SK-N-MC (cell line): ENCODE measurements at places on chromosomes 2 and 18.

GRCh38 chr2:219844401-219845091 lies 217.1 kb downstream of the SLC4A3 start:
- no peak for DNase-seq

- DNase-seq = no peak
Observed at GRCh38 chr2:149768320-149768799, 180.8 kb upstream of the MMADHC start.

GRCh38 chr2:150011161-150011730 lies 423.7 kb upstream of the MMADHC start:
- DNase-seq = no peak

GRCh38 chr2:172334988-172335387 lies 92.4 kb upstream of the ITGA6 start:
- no peak for DNase-seq

- no peak for DNase-seq
Observed at GRCh38 chr2:216539791-216540241, 41.2 kb downstream of the RPL37A start.

DNA sequence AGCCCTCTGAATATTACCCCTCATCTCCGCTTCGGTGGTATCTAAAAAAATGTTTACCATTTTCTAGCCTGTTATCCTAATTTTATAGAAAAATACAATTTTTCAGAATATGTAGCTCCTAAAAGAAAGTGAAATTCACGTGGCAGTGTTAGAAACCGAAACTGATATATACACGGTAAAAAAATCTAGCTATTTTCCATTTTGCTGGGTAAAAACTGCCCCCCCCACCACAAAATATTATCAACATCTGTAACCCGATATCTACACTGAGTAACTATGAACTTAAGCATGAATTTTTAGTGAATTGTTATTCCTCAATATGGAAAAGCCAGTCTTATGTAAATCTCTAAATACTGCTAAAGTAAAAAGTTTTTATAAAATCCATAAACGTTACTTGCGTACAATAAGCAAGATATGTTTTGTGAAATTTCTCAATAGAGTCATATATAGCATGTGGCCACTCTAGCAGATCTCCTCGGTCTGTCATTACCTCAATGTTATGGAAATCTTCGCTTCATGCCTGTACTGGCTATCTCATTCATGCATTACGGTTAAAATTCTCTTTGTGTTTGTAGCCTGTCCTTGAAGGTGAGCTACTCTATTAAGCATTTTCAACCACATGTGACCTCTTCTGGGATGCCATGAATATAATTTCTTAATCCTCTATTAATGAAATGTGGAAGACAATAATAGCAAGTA lies 524.2 kb downstream of the TRIB2 start:
- no peak for DNase-seq

GRCh38 chr18:51149670-51150069 lies 47.8 kb downstream of the MEX3C start:
- DNase-seq = no peak

- DNase-seq = no peak
Observed at GRCh38 chr2:168495524-168495923, 39.5 kb downstream of the CERS6 start.

DNA sequence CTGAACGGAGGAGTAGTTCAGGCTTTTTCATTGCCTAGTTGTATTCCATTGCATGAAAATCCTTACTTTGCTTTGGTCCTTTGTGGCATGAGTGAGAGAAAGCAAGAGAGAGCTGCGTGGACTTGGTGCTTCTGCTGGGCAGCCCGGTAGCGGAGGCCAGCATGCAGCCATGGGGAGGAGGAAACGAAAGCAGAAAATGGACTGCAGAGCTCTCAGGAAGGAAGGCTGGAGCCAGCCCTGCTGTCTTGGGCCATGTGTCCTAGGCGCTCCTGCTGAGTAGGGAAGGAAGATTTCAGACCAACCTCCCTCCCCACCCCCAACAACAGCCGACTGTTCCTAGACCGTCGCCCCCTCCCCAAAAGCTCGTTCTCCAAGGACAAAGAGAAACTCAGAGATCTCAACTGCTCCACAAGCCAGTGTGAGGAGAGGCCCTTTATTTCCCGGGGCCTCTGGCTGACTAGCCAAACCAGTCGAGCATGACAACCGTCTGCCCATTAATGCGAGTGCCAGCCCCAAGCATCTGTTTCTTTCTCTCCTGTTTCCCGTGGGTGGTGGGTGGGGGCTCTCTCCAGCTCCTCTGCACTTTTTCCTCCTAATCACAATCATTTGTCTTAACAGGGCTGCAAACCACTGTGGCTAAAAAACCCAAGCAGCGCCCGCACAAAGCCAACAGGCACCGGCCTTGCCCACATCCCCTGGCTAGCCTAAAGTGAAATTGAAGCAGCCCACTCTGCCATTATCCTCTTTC lies 66.8 kb upstream of the FZD7 start:
- DNase-seq = no peak

GRCh38 chr2:24512404-24512803 lies 21.4 kb downstream of the NCOA1 start:
- no peak for DNase-seq

DNA sequence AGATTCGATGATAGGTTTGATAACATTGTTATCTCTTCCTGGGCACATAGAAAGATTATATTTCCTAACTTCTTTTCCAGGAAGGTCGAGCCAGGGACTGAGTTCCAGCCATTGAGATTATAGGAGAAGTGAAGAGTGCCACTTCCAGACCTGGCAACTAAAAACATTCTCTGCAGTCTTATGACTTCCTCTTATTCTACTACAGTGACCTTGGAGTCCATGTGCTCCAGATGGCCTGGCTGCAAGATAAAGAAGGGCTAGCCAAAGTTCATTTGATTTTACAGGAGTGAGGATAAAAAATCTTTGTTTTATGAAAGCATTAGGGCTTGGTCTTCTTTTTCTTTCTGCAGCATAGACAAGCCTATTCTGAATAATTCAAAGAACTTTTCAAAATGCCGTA lies 363.0 kb downstream of the FSIP2 start:
- DNase-seq = no peak

DNA sequence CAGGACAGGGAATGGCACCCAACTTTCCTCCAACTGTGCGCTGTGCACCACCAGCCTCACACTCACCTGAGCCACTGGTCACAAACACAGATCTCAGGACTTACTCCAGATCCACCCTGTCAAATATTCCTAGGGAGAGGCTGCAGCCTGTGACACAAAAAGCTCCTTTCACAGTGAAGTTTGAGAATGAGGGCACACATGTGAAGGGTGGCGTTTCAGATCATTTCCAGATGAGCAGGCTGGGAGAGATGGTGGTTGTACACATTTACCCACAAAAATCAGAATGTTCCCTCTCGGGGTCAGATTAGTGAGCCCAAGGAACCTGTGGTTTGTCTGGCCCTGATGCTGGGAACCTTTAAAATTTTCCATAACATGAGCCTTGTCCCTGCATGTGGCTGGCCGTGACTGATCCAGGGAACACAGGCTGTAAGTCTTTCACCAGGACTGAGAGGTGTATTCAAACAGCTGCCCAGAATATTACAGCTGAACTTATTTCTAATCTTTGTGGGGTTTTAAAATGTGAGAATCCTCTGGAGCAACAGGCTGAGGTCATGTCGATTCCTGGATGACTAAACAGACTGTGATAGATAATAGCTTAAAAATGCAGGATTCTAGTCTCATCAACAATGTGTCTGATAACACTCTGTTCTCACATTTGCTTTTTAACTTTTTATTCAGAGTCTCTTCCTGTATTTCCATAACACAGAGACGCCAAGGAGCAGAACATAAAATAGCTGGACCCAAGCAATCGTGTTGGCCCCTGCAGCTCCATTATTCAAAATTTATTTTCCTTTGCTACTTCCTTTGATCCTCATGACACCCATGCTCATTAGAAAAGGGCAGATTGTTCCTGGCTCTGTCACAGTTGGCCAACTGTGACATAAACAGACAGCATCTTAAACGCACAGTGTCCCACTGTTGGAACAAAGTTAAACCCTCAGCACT lies 35.5 kb downstream of the IL1R2 start:
- no peak for DNase-seq

DNA sequence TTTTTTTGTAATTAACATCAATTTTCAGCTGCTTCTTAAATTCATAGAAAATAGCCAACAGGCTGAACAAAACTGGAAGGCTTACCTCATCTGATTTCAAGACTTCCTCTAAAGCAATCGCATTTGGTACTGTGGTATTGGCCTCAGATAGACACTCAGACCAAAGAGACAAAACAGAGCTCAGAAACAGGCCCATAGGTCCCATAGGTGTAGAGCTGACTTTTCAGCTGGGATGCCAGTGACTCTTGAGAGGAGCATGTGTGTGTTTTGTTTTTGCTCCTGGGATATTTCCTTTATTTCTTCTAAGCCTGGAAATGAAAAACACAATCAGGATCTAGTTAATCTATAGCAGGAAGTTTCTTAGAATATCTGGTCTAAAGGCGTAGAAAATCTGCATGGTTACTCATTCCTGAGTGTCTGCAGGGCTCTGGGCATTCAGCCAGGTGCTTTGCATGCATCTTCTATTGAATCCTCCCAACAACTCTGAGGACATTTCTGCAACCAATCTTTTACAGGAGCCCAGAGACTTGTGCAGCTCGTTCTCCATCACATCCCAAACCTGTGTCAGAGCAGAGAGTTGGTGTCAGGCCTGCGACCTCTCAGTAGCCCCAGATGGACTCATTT lies 190.8 kb downstream of the RTP5 start:
- no peak for DNase-seq
